ENCODE measurements at places on chromosomes 11 and 22.

DNA sequence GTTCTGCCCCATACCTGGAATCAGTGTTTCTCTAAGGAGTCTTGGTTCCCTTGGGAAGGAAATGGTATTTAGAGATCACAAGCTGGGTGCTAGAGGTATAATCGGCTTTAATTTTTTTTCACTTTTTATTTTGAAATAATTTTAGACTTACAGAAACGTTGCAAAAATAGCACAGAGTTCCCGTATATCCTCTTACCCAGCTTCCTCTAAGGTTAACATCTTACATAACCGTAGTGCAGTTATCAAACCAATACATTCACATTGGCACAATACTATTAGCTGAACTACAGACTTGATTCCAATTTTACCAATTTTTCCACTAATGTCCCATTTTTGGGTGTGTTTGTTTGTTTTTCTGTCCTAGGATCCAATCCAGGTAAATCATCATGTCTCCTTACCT lies 63.8 kb downstream of the RBX1 start:
- DNase-seq: no peak

GRCh38 chr11:59262177-59262818 lies 49.6 kb upstream of the MPEG1 start:
- no peak for DNase-seq

DNA sequence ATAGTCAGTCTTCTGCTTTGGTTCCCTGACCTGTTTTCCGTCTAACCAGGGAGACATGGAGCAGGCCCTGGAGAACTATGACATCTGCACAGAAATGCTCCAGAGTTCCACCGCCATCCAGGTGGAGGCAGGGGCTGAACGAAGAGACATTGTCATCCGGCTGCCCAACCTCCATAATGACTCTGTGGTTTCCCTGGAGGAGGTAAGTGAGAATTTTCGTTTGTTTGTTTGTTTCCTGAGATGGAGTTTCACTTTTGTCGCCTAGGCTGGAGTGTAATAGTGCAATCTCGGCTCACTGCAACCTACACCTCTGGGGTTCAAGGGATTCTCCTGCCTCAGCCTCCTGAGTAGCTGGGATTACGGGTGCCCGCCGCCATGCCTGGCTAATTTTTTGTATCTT lies 52.9 kb downstream of the CABIN1 start:
- DNase-seq: no peak

- DNase-seq: no peak
Observed at GRCh38 chr11:63262547-63262946, 19.1 kb upstream of the SLC22A25 start.

DNA sequence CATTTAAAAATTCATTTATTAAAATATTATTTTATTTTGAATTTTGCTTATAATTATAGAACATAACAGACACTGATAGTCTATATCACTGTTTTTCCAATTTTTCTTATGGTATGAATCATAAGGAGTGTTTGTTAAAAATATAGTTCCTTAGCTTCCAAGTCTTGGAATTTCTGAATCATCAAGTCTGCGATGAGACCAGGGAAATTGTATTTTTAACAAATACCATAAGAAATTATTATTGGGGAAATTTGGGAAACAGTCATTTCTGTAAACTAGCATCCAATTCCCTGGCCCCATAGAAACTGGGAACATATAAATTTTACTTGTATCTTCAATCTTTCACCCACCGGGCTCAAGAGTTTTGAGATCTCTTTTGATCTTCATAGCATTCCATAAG lies 38.0 kb upstream of the PICALM start:
- no peak for DNase-seq

DNA sequence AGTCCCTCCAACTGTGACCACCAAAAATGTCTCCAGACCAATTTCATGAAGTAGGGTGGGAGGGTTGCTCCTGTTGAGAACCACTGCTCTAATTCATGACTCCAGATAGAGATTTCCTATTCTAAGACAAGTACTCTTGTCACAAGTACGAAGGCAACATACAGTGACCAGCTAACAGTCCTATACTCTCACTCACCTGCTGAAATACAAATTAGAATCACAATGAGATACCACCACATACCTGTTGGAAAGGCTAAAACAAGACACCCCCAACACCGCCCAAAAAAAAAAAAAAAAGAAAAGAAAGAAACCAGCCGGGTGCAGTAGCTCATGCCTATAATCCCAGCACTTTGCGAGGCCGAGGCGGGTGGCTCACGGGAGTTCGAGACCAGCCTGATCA lies 310.5 kb downstream of the SWAP70 start:
- no peak for DNase-seq

- no peak for DNase-seq
Observed at GRCh38 chr11:80519596-80520506, 1079.0 kb upstream of the TENM4 start.

- no peak for DNase-seq
Observed at GRCh38 chr11:133965031-133965601, 8.3 kb upstream of the IGSF9B start.

GRCh38 chr11:93249459-93250220 lies 51.8 kb upstream of the SLC36A4 start:
- DNase-seq: no peak

DNA sequence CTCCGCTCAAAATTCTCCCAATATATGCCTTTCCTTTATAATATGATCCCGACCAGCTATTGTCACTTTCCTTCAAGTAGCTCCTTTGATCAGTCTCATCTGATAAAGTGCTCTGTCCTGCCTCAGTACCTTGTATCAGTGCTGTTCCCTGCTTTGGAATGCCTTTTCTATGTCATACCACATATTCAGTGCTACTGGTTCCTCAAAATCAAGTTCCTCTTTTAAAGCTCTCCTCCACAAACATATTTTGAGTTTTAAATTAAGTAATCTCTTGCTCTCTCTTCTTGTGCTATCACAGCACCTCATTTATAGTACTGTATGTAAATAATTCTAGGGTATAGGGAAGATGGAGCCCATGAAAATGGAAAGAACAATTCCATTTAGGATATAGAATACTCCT lies 137.1 kb upstream of the CTSC start:
- no peak for DNase-seq

DNA sequence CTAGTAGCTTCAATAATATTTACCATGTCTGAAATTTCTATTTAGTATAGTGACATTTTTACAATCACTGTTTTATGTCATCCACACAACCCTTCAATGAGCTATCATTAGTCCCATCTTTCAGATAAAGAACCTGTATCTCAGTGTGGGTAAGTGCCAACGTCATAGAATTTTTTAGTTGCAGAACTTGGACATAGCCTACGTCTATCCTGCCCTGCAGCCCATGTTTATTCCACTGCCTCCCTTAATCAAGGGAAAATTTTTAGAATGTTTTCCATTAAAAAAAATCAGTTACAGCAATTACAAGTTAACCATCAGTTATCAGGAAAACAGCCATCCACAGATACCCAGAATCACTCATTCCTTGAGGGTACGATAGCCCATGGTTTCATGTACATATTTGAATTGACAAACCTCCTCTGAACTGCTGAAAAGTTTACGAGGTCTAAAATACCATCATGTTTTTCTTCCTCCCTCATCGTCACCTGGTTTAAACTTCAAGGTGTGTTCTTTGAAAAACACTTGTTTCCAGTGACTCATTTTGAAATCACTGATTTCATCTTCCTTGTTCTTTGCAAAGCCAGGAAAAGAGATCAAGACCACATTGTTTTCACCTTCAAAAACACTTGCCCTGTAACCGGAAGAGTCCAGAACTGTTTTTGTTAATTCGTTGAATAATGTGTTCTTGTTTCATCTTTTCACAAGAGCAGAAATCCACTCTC lies 100.9 kb downstream of the FAM76B start:
- no peak for DNase-seq

DNA sequence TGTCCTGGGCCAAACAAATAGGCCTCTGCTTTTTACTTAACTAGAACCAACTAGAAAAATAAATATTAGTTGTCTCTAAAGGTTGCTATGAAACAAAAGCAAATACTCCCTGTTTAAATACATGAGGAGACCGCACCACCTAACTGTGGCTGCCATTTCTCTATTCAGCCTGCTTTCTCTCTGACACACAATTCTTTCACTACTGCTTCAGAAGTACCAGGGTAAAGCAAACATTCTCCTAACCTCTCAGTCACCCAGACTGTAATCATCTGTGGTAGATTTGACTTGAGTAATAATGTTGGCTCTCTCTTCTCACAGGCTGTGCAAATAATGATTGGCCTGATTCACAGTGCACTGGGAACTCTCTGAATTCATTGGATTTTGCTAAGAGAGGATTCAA lies 41.0 kb upstream of the MS4A8 start:
- no peak for DNase-seq

DNA sequence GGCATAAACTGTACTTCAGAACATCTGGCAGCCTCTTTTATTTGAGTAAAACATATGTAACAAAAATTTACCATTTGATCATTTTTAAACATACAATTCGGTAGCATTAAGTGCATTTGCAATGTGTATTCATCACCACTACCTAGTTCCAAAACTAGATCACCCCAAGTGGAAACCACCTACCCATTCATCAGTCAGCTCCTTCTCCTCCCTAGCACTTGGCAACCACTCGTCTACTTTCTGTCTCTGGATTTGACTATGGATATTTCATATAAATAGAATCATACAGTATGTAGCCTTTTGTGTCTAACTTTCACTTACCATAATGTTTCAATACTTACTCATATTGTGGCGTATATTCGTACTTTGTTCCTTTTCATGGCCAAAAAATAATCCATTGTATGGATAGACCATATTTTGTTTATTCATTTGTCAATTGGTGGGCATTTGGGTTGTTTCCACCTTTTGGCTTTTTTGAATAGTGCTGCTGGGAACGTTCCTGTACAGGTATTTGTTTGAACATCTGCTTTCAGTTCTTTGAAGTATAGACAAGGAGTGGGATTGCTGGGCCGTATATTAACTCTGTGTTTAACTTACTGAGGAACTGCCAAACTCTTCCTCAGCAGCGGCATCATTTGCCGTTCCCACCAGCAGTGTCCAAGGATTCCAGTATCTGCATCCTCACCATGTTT lies 27.2 kb upstream of the ADORA2A start:
- DNase-seq: no peak

- no peak for DNase-seq
Observed at GRCh38 chr22:47563406-47564157, 801.1 kb downstream of the TBC1D22A start.

- DNase-seq: no peak
Observed at GRCh38 chr11:78109081-78110015, 29.7 kb upstream of the NDUFC2 start.

DNA sequence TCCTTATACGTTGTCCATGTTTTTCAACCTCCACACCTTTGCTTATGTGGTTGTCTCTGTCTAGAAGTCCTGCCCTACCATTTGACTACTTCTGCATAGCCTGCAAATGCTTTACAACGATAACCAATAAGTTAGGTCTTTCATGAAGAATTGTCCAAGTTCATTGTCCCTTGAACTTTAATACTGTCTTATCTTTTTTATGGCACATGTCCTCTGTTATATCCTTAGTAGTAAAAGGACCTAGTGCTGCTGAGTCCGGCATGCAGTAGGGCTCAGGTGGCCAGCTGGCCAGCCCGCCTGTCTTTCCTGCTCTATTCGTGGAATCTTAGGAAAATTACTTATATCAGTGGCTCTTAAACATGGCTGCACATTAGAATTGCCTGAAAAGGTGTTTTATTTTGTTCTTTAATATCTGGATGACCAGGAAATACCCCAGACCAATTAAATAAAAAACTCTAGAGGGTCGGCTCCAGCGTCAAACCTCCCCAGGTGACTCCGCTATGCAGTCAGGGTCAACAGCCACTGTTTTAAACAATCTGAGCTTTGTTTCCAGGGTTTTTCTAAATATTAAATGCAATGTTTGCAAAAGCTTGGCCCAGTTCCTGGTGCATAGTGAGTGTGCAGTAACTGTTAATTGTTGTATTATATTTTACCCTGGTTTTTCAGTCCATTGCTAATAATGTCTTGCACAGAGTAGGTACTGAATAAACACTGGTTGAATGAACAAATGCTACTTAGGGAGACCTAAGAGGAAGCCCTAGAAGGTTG lies 64.6 kb upstream of the SESN3 start:
- DNase-seq: no peak

DNA sequence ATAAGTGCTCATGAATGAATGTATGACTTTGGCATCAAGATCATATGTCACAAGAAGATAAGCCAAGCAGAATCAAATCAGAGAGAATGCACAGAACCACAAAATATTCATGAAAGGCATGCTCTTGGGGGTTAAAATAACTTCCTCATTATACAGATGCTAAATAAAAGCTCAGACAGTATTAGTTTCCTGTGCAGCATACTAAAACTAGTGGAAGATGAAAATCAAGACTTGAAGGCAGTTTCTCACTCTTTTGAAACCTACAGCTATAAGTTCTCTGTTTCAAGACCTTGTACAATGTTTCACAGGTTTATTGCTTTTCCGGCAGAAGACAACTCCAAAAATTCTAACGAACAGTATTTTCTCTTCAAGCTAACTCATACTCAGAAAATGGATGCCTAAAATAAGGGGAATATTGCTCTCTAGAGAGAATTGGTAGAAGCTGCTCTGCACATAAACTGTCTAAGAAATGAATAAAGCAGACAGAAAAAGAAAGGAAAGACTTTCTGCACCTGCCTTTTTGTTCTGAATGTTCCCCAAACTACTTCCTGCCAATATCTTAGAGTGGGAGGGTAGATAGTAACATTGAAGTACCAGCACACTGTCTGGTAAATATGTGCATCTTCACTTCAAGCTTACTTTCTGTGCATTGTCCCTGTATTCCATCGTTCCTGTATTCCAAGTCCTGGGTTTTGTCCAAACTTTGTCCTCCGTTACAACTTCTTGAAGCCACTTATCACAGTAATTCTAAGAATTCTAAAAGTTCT lies 639.4 kb upstream of the FAT3 start:
- no peak for DNase-seq

DNA sequence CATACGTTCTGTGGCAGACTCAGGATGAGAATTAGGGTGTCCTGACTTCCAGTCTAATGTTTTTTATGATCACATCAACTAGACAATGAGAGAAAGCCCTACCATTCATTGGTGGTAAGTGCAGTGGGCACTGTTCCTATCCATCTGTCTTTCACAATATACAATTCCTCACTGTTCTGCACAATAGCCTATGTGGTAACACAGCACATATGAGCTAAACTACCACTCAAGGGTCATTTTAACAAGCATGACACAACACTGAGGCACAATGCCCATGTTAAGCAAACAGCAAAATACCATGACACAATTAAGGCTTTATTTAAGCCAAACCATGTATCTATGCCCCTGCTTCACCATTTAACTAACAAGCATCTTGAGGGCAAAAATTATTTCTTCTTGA lies 52.3 kb downstream of the SIK3 start:
- DNase-seq: peak; percentile 13

- no peak for DNase-seq
Observed at GRCh38 chr11:113645593-113646349, 60.3 kb downstream of the TMPRSS5 start.

- no peak for DNase-seq
Observed at GRCh38 chr11:45659818-45660160, 5.6 kb downstream of the CHST1 start.

- DNase-seq: no peak
Observed at GRCh38 chr11:72013765-72014711, 15.3 kb downstream of the IL18BP start.

Data from COLO829 (cell line).